T47D (cell line): ENCODE measurements at places on chromosomes 12 and 14.

DNA sequence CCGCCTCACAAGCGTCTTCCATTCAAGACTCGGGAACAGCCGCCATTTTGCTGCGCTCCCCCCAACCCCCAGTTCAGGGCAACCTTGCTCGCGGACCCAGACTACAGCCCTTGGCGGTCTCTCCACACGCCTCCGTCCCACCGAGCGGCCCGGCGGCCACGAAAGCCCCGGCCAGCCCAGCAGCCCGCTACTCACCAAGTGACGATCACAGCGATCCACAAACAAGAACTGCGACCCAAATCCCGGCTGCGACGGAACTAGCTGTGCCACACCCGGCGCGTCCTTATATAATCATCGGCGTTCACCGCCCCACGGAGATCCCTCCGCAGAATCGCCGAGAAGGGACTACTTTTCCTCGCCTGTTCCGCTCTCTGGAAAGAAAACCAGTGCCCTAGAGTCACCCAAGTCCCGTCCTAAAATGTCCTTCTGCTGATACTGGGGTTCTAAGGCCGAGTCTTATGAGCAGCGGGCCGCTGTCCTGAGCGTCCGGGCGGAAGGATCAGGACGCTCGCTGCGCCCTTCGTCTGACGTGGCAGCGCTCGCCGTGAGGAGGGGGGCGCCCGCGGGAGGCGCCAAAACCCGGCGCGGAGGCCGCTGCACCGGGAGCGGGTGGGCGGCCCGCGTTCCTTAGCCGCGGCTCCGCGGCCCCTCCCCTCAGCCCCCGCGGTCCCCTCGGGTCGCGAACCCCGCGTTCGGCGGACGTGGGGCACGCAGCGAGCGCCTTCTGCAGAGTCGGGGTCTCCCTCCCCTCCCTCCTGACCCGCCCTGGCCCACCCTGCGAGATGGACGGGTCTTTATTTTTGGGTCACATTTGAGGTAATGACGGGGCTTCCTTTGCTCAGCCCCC lies at the start of gene UBC:
UBC (minus strand) TSS at position 259 of the 847 bp plus-strand sequence. CDS start 879 bp downstream, outside the sequence.
- peak; percentile 97 for DNase-seq

DNA sequence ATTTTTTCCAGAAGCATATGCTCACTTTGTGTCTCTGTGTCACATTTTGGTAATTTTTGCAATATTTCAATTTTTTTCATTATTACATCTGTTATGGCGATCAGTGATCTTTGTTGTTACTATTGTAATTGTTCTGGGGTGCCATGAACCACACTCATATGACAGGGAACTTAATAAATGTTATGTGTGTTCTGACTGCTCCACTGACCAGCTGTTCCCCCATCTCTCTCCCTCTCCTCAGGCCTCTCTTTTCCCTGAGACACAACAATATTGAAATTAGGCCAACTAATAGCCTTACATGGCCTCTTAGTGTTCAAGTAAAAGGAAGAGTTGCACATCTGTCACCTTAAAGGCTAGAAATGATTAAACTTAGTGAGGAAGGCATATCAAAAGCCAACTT lies 46.0 kb downstream of the SCN8A start:
- no peak for DNase-seq

- DNase-seq = no peak
Observed at GRCh38 chr12:44046732-44047417, 211.0 kb downstream of the TMEM117 start.

- DNase-seq = no peak
Observed at GRCh38 chr14:105854600-105855245, 328.3 kb downstream of the TMEM121 start.

GRCh38 chr12:118358612-118359540 lies 13.8 kb downstream of the TAOK3 start:
- DNase-seq = no peak

GRCh38 chr12:32107359-32108267 lies 966 bp downstream of the BICD1 start:
- no peak for DNase-seq

DNA sequence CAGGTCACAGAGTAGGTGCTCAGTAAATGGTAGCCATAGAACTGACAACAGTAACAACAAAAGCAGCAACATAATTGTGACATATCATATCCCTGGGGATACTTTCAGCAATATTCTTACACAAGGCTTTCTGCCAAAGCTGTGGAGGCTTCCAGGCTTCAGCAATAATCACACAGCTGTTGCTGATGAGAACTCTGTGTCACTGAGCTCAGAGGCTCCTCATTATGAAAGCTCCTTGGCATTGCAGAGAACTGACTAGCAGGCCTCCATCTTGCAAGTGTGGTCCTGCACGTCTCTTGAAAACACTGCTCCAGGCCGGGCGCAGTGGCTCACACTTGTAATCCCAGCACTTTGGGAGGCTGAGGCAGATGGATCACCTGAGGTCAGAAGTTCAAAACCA lies 97.3 kb upstream of the BTG1 start:
- no peak for DNase-seq

GRCh38 chr12:115273456-115273855 lies 589.5 kb upstream of the TBX3 start:
- DNase-seq = no peak

GRCh38 chr14:69005432-69006148 lies 26.5 kb upstream of the ACTN1 start:
- no peak for DNase-seq

DNA sequence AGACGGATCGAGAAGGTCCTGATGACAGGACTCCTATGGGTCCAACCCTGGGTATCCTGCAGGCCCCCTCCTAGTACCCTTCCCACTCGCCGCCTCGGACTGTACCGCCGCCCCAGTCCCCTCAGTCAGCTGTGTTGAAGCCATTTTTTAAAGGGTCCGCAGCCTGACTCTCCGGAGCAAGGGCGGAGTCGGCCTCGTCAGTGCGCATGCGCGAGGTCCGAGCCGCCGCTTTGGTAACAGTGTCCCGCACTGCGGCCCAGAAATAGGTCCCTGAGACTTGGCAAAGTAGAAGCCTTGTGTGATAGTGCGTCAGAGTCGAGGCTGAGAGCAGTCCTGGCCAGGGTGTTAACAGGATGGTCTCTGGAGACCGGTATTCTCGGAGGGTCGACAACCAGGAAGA lies 769.0 kb upstream of the ALG10B start:
- DNase-seq = no peak

DNA sequence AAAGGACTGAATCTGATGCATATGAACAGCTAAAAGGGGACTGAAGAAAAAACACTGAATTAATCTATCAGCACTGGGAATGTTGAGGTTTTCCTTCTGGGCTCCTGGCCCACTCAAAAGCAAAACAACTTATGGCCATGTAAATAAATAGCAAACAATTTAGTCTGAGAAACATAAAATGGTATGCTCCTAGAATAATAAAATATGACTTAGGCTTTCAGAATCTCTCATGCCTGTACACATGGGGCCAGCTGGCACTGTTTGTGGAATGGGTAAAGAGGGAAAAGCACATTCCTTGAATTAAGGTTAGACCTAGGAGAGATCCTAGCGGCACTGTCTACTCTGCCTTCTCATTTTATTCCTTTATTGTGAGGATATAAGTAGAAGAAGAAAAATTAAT lies 6.2 kb downstream of the KLHDC2 start:
- no peak for DNase-seq

GRCh38 chr14:50615056-50615455 lies 53.0 kb downstream of the SAV1 start:
- DNase-seq = no peak

GRCh38 chr12:109504068-109504467 lies 26.6 kb downstream of the UBE3B start:
- DNase-seq = no peak

DNA sequence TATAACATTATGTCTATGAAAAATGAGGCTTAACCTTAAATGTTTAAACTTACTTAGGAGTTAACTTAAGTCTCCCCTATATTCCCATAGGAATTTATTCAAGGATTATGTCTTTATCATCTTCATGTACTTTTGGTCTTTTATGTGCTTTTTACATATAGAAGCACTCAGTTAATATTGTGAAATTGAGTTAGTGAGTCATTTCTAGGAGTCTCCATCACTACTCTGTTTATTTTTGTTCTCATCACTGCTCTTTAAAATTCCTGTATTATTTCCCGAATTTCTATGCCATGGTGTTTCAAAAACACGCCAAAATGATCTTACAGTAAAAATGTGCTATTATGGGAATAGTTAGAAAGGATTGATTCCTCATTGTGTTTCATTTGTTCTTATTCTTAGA lies 31.6 kb downstream of the TBC1D15 start:
- no peak for DNase-seq

DNA sequence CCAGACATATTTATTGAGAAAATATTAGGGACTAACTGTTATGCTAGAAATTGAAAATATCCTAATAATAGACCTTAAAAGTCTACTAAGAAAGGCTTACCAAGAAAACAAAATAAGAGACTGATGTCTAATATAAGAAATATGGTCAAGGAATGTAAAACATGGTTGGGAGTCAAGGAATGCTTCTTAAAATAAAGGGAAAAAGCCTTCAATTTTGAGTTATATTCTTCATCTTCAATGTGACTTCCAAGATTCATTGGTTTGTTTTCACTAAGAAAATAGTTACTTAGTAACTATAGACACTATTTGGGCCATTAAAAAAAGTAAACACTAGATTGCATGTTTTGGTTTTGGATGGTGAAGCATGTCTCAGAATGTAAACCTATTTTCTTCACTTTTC lies 88.1 kb upstream of the ETV6 start:
- DNase-seq = no peak

DNA sequence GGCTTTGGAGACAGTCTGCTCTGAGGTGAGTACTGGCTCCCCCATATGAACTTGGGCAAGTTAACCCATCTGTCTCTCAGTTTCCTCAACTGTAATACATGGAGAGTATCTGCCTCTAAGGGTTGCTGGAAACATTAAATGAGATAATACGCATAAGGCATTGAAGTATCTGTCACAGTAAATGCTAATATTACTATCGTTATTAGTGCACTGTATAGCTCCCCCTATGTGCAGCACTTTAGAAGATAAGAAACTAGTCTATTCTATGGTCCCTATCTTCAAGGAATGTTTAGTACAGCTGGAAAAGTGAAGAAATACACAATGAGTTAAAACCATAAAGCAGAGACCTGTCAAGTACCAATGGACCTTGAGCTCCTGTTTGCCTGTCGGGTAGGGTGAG lies 51.7 kb upstream of the CFL2 start:
- DNase-seq = no peak

- DNase-seq = no peak
Observed at GRCh38 chr12:54060174-54060974, 6.7 kb downstream of the HOXC4 start.

GRCh38 chr14:37466003-37466622 lies 128.9 kb downstream of the FOXA1 start:
- no peak for DNase-seq

DNA sequence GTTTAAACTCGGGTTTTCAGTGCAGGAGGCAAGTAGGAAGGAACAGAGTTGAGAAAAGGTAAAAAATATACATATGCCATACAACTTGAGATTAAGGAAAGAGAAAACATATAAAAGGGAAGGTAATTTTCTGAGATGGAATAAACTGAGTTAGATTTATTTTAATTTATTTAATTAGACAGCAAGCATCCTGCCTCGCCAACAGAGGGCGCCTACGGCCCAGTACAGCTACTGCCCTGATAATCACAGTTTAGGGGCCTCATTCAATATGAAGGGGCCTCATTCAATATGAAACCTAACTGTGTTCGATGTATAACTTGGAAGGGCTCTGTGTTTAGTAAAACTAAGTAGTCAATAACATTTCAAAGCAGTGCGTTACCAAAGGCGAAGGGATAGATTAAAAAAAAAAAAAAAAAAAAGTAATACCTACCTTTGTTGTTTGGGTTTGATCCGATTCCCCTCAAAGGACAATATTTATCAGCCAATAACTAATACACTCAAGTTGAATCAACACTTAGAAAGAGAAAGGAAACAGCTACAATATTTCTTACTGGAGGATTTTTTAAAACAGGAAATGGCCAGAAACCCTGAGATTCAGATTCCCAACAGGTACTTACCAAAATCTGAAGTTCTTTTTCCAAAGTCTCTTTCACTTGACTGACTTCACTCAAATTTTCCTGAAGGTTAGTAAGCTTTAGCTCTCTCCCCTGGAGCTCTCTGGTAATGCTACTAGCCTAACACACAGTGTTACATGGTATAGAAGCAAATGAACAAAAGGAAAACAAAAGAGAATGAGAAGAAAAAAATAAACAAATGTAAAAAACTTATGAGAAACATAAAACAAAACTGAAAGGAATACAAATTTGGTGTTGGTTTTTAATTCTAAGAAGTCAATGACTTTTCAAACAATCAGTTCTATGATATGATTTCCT lies 70.0 kb upstream of the VPS33A start:
- peak; percentile 39 for DNase-seq

DNA sequence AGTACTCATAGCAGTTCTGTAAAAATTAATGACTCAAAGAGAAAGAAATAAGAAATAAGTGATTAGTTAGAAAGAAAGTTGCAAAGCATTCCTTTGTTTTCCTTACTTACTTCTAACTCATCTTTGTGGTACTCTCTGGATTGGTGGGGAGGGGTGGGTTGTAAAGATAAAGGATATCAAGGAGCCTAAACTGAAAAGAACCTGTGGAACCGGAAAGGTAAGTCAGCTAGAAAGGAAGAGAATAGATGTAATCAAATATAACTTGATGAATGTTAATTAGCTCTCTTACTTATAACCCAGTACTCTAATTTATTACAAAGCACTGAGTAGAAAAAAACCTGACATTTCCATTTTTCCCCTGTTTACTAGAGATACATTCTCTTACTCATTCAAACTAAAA lies 37.5 kb upstream of the KRR1 start:
- DNase-seq = no peak

DNA sequence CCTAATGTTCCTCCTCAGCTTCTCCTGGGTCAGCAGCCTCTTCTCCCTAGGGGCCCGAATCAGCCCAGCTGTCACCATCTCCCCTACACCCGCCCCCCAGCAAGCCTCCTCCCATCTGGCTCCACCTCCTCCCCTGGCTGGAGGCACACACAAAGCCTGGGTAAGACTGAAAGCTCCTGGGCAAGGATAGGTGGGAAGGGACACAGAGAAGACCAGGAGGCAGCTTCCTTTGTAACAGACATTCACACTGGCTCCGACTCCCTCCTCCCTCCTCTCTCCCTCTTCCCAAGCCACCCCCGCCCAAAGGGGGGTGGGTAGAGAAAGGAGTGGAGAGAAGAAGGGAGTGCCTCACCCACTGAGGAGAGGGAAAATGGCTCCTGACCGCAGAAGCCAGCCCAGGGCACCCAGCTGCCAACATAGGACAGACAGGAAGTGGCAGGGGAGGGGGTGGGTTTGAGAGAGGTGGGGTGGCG lies 4.0 kb downstream of the CHD4 start:
- DNase-seq = no peak

GRCh38 chr12:98344046-98344930 lies 171.1 kb upstream of the TMPO start:
- no peak for DNase-seq
